ENCODE measurements at places on chromosomes 7 and 10.

- no peak for DNase-seq
Measured at GRCh38 chr7:106089647-106090046, 22.5 kb downstream of the SYPL1 start.

DNA sequence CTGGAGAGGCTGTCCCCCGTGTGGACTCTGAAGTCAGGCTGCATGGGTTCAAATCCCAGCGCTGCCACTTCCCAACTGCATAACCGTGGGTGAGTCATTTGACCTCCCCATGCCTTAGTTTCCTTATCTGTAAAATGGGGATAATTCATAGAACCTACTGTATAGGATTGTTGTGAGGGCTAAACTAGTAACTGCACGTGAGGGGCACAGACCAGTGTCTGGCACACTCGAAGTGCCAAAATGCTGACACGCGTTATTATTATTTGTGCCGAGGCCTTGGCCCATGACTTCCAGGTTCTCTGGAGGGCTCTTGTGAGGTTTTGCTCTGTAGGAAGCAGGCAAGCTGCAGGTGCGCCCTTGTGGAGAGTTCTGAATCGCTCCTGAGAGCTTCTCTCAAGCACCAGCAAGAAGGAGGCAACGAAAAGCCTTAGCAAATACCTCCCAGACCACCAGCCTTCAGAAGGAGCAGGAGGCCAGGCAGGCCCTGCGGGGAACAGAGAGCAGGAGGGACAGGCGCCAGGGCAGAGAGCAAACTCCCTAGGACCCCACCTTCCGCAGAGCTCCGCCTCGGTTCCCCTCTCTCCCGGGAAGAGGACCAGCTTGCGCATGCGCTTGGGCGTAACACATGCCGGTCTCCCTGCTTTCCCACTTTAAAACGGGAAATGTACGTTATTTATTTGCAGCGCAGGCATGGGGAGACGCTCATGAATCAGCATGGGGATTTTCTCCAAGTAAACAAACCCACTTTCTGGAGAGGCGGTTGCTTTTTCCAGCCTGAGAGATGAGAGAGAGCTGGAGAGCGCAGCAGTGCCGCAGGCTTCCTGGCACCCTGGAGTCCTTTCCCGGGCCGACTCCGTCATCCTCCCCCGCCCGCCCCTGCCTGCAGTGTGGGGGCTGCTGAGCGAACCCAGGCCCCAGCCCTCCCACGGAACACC is 39.6 kb downstream of the SORCS3 start:
- DNase-seq, result no peak

DNA sequence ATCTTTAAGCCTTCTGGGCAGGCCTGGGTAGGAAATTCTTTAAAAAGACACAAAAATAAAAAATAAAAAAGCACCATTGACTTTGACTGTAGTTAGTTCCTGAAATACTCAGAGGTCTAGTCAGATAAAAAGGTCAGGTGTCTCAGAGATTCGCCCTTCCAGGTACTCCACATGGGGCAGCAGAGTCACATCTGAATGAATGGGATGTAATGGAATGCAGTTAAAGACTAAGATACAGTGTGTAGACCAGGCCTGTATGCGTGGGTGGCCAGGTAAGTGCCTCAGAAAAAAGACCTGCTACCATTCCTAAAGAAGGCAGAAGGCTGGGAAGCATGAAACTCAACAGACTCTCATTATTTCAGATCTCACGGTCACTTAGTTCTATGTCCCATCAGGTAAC is 68.6 kb upstream of the SEM1 start:
- no peak for DNase-seq

GRCh38 chr7:156999958-157000726 is 10.3 kb downstream of the MNX1 start:
- no peak for DNase-seq

GRCh38 chr10:117306674-117307073 is 65.8 kb downstream of the SLC18A2 start:
- DNase-seq, result no peak

DNA sequence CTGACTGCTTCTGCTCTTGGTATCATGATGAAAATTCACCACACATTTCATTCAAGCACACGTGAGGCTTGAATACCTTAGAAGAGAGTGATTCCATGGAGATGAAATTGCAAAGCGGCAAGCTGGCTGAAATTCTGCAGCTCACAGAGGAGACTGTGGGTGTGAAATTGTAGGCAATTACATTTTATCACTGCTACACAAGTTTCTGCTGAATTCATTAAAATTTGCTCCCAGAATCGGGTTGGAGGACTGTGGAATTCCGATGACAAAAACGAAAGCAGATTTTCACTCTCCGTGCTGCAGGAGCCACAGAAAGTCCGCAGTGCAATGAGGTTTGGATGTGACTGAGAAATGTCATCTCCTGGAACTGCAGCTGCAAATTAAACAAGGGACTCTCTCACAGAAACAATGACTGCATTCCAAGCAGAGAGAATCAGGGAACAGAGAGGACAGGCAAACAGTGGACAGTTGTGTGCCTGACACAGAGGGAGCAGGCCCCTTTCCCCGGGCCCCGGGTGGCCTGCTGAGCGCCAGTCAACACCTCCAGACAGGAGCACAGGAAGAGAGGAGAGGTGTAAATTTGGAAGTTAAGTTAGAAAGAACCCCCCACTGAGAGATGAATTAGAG is 109.1 kb downstream of the C10orf90 start:
- DNase-seq, result no peak

GRCh38 chr10:86385806-86386205 is 19.2 kb upstream of the GRID1 start:
- no peak for DNase-seq

DNA sequence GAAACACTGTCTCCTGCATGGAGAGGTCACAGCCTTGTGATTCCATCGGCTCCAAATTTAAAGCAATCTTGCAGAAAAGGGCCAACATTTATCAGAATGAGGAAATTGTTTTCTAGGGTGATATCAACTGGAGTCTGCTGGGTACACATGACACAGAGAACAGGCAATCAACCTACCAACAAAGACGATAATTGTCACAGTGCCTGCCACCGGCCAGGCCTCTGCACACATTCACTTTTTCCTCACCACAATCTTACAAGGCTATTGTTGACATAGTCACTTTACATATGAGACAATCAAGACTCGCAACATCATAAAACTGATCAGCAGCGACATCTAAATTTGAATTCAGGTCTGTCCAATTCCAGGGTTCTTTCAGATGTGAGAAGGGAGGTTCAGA is 189.4 kb downstream of the KCNMA1 start:
- DNase-seq, result no peak

- DNase-seq, result no peak
Measured at GRCh38 chr10:76918106-76918505, 719.5 kb downstream of the KCNMA1 start.

- DNase-seq, result no peak
Measured at GRCh38 chr7:121360564-121360963, 31.8 kb downstream of the WNT16 start.

DNA sequence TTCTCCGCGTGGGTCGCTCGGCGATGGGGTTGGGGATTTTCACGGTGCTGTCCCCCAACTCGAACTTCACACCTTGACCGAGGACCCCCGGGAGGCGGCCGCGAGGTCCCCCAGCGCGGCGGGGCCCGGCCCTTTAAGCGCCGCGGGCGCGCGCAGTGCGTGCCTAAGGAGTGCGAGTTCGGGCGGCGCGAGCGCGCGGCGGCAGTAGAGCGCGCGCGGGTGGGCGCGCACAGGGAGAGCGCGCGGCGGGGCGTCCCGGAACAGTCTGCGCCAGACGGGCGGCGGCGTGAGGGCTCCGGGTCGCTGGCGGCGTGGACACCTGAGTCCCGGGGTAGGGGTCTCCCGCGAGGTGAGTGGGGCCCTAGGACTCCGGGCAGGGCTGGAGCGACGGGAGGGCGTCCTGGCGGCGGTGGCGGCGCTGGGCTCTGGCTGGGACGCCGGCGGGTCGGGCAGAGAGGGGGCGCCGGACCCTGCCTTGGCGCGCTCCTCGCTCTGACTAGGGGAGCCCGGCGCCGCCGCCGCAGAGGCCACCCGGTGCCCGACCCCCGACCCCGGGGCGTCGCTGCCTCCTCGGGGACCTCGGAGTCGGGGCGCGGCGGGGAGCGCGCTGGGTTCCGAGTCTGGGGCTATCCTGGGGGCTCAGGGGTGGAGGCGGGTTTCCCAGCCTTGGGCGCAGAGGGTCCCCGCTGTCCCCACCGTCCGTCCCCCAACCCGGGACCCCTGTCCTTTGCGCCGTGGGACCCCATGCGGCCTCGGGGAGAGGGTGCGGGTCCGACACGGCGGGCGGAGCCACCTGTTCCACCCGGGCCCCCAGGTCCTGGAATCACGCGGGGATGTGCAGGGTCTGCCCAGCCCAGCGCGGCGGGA is at the start of gene PROSER2:
Gene PROSER2, plus strand, starts transcription at position 235 of the 867 bp plus-strand sequence. CDS start 28,722 bp downstream, outside the sequence.
- DNase-seq, result peak; percentile 53

DNA sequence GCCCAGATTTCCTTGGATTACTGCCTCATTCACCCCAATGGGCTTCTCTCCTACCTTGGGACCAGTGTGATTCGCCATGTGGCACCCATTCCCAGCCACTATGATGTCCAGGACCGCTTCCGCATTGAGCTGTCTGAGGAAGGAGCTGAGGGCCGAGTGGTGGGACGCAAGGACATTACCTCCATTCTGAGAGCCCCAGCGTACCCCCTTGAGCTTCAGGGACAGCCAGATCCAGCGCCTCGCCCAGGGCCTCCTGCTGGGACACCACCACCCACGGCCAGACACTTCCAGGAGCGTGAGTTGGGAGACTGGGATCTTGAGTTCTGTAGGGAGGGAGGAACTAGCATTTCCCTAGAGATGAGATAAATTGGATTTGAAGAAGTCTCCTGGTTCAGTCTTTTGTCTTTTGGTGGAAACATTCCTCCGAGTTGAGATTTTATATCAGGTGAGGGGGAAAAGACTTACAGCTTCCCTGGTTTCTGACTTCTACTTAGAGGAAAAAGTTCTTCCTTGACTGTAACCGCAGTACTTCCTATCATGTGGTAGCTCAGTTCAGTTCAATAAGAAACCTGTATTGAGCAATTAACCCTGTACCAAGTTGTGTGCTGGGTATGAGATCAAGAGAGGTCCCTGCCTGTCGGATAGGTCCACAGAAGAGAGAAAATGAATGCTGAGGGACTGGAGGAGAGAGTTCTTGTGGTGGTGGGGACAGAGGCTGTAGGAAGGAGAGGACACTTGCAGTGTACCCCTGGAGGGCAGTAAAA is 1.3 kb downstream of the MOSPD3 start:
- no peak for DNase-seq

DNA sequence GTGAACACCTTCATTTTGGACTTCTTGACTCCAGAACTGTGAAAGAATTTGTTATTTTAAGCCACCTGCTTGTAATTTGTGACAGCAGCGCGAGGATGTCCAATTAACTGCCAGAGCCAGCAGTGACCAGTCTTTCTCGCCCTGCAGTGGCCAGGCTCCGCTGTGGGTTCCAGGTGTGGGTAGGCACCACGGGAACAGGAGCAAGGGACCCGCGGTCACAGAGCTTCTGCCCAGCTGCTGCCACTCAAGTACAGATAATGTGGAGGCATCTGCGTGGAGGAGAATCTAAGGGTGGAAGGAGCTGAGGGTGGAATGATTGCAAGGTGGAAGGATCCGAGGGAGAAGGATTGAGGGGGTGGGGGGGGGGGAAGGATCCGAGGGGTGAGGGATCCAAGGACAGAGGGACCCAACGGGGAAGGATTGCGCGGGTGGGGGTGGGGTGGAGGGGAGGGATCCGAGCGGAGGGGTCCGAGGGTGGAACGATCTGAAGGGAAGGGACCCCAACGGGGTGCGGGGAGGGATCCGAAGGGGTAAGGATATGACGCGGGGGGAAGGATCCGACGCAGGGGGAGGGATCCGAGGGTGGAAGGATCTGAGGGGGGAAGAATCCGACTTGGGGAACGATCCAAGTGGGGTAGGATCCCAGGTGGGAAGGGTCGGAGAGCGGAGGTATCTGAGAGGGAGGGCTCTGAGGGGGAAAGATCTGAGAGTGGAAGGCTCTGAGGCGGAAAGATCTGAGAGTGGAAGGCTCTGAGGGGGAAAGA is 3.6 kb downstream of the CALY start:
- DNase-seq, result no peak

DNA sequence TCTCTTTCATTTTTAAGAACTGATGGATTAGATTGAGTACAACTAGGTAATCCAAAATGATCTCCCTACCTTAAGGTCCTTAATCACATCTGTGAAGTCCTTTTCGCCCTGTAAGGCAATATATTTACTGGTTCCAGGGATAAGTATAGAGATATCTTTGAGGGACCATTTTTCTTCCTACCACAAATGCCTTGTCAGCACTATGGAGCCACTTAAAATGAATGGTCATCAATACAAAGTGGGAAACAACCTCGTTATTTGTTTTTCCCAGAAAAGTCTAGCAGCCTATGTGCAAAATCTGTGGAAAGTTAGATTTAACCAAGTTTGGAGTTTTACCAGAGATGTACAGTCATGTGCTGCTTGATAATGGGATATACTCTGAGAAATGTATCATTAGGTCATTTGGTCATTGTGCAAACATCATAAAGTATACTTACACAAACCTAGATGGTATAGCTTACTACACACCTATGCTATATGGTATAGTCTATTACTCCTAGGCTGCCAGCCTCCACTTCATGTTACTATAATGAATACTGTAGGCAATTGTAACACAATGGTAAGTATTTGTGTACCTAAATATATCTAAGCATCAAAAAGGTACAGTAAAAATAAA is 366.2 kb upstream of the TMEM229A start:
- DNase-seq, result no peak

DNA sequence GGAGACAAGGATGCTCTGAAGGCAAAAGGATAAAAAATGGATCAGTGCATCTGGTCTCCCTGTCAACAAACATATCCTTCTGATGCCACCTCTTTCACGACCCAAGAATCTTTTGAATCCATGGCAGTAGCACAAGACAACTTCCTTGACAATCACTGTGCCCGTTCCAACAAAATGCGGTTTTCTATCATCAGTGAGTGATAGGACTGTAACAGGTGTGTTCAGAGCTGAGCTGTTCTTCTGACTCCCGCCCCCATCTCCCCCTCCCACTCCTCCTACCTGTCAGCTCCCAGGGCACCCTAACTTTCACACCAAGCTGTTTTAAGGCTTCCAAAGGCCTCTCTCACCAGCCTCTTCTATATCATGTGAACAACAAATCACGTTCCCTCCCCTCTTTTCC is 74.8 kb downstream of the PARD3 start:
- no peak for DNase-seq

DNA sequence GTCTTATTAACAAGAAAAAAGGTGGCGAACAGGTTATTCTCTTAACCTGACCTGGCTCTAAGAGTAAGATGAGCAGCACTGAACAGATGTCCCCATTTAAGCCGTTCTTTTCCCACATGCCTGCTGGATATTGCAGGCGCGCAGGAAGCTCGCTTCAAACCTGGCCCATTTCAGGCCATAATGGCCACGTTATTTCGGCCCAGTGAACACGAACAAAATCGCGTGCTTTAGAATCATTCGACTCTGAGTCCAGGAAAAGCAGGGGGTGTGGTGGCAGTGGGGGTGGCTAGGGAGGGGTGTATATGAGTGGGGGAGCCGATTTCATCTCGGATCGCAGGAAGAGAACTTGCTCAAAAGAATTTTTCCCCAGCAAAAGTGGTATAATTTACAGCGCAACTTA is 6.6 kb upstream of the SP8 start:
- no peak for DNase-seq
